Iris pigment epithelial cell (primary cell): ENCODE measurements at places on chromosomes 7 and 10.

- peak; percentile 17 for DNase-seq
Observed at GRCh38 chr10:44478040-44478439, 93.1 kb upstream of the CXCL12 start.

GRCh38 chr7:4726566-4726965 is 44.5 kb downstream of the FOXK1 start:
- DNase-seq = no peak

- no peak for DNase-seq
Observed at GRCh38 chr10:125811251-125811650, 11.8 kb downstream of the UROS start.

- no peak for DNase-seq
Observed at GRCh38 chr7:102050864-102051460, 233.5 kb downstream of the CUX1 start.

DNA sequence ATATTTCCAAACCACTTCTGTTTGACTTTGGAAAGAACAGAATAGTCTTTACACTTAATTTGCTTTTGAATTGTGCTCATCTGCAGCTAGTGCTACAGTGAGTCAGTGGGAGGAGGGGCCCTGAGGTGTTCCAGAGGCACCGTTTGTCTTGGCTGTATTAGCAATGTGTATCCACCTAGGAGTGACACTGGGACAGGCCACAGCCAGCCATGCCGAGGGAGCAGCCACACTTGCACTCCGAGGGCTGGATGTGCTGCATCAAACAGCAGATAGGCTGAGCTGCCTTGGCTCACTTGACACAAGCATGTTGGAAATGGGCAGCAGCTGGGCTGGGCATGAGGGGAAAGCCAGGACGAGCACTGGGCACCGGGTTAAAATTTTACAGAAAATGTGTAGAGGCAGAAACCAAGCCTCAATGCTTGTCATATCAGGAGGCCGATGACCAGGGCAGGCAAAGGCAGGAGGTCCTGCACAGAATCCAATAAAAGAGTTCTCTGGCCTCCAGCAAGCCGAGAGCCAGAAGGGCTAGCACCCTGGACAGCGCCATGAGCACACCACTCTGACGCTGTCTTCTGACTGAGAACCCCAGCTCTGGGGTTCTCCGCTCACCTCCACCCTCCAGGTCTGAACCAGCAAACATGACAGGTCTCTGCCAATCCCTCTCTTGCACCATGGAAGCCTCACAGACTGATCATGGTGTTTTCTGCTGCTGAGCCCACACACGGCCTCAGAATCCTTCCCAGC is 163.3 kb downstream of the GRID1 start:
- peak; percentile 3 for DNase-seq

GRCh38 chr10:2342206-2342605 is 604.9 kb upstream of the ADARB2 start:
- no peak for DNase-seq

GRCh38 chr7:135975166-135975565 is 2.0 kb downstream of the MTPN start:
- no peak for DNase-seq

- DNase-seq = no peak
Observed at GRCh38 chr7:36186359-36187121, 33.5 kb downstream of the EEPD1 start.

DNA sequence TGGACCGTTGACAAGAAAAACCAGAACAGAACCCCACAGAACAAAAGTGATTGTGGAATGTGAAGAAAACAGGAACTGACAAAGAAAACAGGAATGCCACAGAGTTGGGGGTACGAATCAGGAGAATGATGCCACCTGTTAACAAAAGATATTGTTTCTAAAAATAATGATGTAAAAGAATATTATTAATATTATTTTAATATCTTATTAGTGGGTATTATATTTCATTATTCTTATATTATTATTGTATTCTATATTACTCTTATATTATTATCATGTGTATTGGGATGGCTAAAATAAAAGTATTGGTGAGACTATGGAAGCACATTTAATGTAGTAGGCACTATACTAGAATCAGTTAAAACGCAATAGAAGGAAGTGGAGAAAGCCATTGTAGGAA is 659.0 kb upstream of the PCDH15 start:
- DNase-seq = no peak

DNA sequence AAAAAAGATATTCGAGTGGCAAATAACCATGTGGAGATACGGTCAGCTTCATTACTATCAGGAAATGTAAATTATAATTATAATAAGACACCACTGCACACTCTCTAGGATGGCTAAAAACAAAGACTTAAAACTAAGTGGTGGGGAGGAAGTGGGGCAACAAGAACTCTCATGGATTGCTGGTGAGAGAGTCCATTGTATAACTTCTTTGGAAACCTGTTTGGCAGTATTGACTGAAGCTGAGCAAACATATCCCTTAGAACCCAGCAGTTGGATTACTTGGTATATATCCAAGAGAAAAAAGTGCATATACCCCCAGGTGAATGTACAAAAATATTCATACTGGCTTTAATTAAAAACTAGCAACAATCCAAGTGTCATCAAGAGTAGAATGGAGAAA is 133.7 kb upstream of the CTBP2 start:
- DNase-seq = no peak

DNA sequence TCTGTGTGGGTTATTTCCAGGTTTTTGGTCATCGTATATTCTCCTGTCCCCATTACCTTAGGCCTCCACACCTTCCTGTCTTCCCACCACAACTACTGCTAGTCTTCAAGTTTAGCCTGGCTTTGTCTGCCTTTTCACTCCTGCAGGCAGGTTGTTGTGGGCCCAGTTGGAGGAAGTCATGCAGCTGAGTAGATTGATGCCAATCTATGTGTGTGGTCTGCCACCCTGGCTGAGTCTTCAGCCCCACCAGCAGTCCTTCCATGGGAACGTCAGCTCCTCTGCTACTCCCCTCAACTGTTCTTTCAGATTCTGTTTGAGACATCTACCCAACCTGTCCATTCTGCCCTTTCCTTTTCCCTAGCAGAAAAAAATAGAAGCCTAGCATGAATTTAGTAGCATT is 6.3 kb downstream of the RINT1 start:
- no peak for DNase-seq

GRCh38 chr10:2949221-2949947 is 118.0 kb upstream of the PFKP start:
- DNase-seq = no peak

DNA sequence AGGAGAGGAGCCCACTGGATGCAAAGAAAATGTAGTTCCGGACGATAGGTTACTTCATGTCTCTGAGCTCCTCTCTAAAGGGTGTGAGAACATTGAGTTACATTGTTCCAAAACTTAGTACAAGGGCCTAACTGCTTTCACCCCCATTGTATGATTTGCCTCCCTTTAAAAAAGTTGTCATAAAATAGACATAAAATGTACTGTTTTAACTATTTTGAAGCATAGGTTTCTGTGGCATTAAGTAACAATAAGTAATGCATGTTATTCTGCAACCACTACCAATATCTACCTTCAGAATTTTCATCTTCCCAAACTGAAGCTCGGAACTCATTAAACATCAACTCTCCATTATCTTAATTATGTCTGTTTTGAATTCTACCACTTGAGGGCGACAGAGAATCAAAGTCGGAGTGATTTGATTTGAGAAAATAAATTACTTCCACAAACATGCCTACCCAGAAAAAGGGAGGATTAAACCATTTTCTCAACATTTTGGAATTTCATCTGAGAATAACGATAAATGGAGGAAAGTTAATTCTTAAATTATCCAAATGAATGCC is 2.7 kb downstream of the IGFBP1 start:
- DNase-seq = peak; percentile 42

DNA sequence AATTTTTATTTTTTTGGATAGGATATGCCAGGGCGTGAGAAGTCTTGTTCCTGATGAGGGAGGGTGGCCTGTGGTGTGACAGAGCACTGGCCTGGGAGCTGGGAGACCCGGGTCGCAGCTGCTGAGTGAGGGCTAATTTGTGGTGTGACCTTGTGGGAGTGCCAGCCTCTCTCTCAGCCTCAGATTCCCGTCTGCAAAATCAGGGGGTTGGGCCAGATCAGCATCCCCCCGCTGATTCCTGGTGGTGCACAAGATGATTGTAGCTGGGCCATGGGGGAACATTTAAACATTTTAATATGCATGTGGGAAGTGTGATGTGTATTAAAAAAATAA is 14.9 kb downstream of the TSPAN15 start:
- no peak for DNase-seq

GRCh38 chr7:2018569-2019460 is 213.9 kb downstream of the MAD1L1 start:
- peak; percentile 65 for DNase-seq

GRCh38 chr7:137691566-137691965 is 155.2 kb downstream of the DGKI start:
- no peak for DNase-seq
